ENCODE measurements at places on chromosomes 16 and 17.

GRCh38 chr16:27798241-27798640, 248.3 kb downstream of the KATNIP start:
- DNase-seq: no peak

- peak; percentile 61 for DNase-seq
These were observed 13.5 kb upstream of the N4BP1 start for GRCh38 chr16:48623304-48624016.

DNA sequence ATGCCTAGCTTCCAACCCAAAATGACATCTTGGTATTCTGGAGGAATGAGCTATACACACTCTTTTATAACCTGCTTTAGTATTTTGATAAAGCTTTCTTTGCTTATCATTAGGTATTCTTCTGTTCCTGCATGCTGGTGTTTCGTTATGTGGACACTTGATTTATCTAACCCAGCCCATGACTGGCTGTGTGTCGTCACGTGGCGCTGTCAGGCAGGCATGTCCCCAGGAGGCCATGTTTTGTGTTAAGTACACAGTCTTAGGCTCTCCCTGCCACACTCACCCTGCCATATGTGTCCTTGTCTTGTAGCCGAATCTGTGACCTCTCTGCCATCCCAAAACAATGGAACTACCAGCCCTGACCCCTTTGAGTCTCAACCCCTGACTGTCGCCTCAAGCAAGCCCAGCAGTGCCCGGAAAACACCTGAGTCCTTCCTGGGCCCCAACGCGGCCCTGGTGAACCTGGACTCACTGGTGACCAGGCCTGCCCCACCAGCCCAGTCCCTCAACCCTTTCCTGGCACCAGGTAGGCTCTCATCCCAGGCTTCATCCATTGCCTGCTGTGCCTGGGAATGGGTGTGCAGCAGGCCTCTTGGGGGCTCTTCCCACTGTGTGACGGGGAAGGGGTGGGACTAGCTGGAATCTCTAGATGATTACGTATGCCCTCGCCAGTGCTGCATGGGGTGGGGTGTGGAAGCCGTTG, 30.8 kb downstream of the B9D1 start:
- no peak for DNase-seq

DNA sequence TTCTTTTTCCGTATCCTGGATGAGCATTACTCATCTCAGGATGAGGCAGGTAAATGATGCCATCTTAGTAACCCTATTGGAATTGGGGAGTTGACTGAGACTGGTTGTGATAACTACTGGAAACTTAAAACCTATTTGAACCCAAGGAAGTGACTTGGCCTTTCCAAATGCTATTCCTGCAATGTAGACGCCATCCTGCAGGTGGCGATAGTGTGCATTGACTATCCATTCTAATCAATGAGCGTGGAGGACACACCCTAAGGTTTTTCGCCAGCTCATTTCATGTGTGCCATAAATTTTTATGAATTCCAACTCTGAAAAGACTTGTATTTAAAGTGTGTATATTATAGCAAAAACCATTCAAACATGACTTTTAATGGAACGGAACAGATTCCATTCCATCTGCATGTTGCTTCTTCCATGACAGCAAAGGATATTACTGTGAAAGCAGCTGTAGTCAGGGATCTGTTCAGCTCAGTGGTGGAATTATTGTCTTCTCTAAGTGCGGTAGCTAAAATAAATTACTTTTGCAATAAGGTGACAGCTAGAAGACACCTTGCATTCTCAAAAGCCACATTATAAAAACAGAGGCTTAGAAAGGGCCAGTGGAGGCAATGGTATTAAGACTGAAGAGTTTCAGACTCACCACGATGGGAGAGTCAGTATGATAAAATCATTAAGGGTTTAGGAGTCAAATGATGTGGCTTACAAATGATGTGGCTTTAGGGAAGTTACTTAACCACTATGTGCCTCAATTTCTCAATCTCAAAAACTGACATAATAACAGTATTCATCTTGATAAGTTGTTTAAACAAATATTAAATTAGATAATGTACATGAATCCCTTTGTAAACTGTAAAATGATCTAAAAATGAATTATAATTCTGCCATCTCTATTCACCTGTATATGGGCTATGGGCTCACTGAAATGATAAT, 55.5 kb downstream of the SYT17 start:
- no peak for DNase-seq

- DNase-seq: peak; percentile 32
These were observed 14.0 kb upstream of the CCL2 start for GRCh38 chr17:34241062-34241461.

- peak; percentile 40 for DNase-seq
These were observed 40.9 kb downstream of the TMEM235 start for GRCh38 chr17:78272181-78272913.

DNA sequence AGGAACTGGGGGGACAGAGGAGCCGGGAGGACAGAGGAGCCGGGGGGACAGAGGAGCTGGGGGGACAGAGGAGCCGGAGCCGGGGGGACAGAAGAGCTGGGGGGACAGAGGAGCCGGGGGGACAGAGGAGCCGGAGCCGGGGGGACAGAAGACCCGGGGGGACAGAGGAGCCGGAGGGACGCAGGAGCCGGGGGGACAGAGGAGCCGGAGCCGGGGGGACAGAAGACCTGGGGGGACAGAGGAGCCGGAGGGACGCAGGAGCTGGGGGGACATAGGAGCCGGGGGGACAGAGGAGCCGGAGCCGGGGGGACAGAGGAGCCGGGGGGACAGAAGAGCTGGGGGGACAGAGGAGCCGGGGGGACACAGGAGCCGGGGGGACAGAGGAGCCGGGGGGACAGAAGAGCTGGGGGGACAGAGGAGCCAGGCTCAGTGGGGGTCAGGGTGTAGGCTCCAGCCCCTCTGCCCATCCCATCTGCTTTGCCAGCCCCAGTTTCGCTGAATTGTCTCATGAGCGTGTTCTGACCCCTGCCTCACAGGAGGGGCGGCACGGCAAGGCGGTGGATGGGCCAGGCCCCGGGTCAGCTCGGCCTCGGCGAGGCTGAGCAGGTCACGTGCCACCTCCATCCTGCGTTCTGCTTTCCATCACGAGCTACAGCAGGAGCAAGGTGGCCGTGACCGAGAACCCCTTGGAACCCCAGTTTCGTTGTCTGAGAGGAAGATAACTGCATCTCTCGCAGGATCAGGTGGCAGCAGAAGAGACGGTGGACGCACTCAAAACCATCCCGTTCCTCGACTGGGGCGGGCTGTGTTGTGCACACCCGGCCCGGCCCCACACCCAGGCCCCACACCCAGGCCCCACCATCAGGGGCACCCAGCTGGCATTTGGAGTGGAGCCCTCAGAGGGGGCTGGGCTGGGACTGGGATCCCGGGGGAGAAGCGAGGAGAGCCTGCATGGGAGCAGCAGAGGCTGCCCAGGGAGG, 26.1 kb upstream of the CBFA2T3 start:
- DNase-seq: no peak

GRCh38 chr16:19909750-19910322, 25.2 kb upstream of the GPRC5B start:
- no peak for DNase-seq

DNA sequence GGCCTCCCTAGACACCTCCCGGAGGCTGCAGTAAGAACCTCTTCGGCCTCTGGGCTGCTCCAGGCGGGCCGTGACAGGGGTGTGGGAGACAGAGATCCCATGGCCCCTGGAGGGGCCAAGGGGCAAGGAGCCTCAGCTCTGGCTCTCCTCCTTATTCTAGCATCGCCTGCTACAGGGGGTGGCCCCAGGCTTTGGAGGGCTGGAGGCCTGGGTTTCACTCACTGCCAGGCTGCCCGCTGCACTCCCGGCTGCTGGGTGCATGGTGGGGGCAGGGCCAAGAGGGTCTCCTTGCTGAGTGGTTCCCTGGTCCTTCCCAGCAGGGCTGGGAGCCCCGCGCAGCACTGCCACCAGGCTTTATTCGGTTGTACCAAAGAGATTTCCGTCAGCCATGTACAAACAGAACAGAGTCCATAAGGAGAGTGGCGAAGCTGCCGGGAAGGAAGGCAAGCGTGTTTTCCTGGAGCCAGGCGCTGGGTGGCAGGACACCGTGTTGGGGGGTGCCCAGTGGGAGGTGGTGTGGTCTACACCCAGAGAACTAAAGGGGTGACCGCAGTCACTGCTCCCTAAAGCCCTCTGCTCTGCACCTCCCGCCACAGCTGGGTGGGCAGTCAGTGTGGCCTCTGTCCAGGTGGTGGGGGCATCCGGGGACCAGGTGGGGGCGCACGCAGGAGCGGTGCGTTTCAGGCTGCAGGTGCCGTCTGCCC, 2.0 kb downstream of the NPB start:
- no peak for DNase-seq

DNA sequence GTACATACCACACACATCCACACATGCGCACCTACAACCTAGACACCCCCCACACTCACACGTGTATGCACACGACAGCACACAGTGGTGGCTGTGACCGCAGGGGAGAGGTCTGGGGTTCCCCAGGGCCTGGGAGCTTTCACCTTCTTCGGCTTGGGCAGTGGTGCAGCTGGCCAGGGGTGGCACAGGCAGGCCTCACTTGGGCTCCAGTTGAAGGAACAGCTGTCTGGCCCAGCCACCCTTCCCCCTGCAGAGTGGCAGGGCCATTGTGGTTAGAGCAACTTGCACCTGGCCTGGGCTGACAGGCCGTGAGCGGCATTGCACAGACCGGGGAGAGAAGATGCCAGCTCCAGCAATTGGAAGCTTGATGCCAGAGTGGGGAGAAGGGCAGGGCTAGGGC, 114.5 kb upstream of the GSE1 start:
- no peak for DNase-seq

- no peak for DNase-seq
These were observed 205.1 kb downstream of the KATNIP start for GRCh38 chr16:27754788-27755690.

DNA sequence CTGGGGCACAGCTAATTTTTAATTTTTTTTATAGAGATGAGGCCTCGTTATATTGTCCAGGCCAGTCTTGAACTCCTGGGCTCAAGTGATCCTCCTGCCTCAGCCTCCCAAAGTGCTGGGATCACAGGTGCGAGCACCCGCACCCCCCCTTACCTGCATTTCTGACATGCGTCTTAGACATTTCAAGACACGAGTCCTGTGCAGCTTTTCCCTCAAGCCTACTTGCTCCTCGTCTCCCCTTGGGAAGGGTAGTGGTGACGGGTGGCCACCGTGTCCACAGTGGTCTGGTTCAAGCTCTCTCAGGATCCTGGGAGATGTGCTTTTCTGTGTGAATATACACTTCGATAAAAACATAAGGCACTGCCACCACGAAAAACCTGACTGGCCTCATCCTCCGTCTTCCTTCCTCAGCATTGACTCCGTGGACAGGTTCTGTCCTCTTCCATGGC, 9.6 kb downstream of the CANT1 start:
- no peak for DNase-seq

- DNase-seq: no peak
These were observed 67.8 kb upstream of the FA2H start for GRCh38 chr16:74842413-74842812.

DNA sequence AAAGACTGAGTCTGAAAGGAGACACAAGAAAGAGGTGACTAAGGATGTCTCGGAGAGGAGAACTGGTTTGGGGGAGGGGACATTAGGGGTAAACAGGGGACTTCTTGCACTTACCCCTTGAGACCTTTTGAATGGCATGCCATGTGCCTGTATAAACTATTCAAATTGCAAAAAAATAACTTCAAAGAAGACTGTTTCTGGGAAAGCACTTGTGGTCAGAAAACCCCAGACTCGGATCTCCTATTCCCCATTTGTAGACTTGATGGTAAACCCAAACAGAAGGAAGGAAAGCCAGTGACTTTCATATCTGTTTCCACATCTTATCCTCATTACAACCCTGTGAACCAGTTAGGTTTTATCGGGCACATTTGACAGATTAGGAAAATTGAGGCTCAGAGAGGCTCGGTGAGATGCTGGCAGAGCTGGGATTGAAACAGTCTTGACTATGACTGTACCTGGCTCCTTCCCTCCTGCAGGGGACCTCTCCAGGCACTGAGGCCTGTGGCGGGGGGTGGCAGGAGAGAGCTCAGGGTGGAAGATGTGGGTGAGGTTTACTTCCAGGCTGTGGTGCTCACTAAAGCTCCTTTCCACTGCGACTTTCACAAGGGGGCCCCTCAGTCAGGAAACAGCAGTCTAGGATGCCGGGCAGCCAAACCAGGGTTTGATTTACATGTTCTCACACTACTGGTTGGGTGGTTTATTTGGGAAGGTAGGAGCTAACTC, 30.5 kb upstream of the PLCG2 start:
- no peak for DNase-seq

GRCh38 chr16:69073181-69073702, 32.2 kb upstream of the HAS3 start:
- peak; percentile 91 for DNase-seq

- no peak for DNase-seq
These were observed 70.1 kb upstream of the BCO1 start for GRCh38 chr16:81168406-81168805.

DNA sequence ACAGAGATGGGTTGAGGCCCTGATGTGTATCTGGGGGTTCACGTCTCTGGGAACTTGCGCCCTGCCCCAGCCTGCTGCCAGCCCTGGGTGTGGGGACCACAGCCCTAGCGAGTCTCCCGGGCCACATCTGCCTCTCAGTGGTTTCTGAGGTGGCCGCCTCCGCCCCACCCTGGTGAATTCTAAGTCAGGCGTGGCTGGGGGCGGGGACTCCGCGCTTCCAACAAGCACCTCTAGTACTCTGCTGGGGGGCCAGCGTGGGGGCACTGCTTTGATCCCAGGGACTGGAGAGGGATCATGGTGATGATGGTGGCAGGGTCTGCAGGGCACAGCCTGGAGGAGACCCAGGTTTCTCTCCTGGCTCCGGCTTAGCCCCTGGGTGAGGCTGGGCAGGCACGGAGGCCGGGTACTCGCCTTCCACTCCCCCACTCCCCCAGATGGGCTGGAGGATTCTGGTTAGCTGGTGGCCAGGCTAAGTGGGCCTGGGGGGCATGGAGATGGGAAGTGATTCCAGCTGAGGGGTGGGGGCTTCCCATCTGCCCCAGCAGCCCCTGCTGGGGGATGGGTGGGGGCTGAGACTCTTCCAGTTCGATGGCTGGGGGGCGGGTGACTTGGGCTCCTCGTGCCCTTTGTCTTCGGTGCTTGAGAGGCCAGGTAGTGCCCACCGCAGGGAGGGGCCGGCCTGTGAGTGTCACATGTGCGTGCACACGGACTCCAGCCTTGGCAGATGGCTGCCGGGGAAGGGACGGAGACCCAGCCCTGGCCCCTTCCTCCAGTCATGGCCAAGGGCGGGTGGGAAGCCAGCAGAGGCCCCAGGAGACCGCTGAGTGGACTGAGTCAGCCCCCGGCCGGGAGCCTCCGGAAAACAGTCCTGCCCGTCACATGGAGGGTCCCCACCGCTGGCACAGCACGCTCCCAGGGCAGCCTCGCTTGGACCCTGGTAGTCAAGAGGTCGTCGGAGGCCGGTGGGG, 3.9 kb downstream of the GLIS2 start:
- DNase-seq: no peak

GRCh38 chr16:89192956-89193575, 7.3 kb downstream of the SLC22A31 start:
- DNase-seq: peak; percentile 84

GRCh38 chr17:8965394-8966168, at the start of gene PIK3R5:
Gene PIK3R5, minus strand, starts transcription at chr17:8965707. Its CDS starts 54,213 bp downstream, at chr17:8911494.
- DNase-seq: no peak

DNA sequence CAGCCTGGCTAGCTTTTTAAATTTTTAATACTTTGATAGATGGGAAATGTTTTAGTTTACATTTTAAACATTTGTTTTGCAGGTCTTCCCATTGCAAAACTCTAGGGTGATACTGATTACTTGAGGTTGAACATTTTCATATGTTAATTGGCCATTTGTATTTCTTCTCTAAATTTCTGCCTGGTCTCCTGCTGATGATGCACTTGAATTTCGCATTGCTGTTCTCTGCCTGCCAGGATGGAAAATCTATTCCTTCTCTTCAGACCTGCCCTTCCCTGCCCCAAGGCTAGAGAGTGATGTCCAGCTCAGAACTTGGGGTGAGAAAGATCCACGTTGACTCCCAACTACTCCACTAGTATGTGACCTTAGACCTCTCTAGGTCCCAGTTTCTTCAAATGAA, 134.7 kb downstream of the PITPNC1 start:
- no peak for DNase-seq
